ENCODE measurements at places on chromosomes 6 and 20.

DNA sequence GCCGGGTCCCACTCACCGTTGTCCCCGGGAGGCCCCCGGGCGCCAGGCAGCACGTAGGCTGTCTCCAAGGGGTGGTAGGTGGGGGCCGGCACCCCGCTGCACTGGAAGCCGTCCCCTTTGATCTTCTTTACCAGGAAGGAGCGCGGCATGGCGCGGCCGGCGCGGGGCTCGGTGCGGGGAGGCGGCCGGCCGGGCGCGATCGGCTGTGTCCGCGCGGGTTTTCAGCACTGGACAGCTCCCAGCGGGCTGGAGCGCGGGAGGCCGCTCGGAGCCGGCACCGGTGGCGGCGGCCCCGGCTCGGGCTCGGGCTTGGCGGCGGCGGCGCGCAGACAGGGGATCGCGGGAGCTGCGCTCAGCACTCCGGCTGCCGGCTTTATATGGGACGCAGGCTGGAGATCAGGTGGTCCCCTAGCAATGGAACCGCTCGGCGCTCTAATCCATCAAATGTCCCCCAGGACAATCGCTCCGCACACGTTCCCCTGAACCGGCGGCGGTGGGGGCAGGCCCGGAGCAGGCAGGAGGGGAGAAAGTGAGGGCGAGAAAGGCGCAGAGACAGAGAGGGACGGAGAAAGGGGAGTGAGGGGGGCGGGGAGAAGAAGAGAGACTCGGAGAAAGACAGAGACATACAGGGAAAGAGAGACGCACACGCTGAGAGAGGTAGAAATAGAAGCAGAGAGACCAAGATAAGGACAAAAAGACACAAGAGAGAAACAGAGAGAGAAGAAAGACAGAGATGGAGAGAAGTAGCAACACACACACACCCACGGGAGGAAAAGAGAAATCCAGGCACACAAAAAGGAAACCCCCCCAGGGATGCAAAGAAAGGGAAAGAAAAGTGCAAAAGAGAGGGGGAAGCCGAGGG is at the start of gene SCRT2:
Gene SCRT2 (minus strand): TSS at position 350 of the 862 bp plus-strand sequence. CDS start 201 bp downstream, at position 149.
- DNase-seq, result peak; percentile 44

DNA sequence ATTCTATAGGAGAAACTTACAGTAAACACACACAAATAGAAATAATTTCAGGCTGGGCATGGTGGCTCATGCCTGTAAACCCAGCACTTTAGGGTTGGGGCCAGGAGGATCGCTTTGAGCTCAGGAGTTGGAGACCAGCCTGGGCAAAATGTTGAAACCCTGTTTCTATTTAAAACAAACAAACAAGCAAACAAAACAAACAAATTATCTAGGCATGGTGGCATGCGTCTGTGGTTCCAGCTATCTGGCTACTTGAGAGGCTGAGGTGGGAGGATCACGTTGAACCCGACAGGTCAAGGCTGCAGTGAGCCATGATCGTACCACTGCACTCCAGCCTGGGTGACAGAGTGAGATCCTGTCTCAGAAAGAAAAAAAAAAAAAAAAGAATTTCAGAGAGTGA is 64.0 kb downstream of the NHLRC1 start:
- no peak for DNase-seq

GRCh38 chr6:135030056-135030473 is 24.6 kb downstream of the HBS1L start:
- no peak for DNase-seq

- no peak for DNase-seq
Measured at GRCh38 chr6:159665868-159666635, 27.0 kb downstream of the SOD2 start.

DNA sequence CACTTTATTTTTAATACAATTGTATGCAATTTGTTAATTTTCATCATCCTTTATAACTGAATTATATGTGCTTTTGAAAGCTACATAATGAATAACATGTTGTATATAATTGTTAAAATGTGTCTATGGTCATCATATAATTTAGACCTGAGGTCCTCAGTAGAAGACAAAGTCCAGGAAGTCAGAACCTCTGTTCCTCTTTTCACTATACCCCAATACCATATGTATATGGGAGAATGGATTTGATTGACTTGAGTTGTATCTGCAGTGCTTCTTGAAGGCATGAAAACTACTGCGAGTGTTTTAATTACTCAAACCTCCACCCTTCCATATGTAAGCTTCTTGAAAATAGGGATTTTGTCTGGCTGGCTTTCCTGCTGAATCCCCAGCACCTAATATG is 140.7 kb upstream of the NEDD9 start:
- no peak for DNase-seq

DNA sequence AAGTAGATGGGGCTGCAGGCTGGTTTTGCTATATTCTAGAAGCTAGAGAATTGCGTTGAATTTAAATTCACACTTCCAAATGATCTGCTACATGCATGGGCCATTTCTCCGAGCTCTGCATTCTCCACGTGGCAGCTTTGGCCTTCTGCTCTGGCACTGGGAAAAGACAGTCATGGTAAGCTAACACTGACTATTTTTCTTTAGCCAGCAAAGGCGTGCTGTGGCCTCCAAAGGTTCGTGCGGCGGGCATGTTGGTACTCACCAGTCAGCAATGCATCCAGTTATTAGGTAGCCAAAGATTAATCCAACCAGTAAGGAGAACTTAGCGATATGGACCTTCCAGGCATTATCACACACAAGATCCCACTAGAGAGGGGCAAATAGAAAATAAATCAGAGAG is 41.4 kb downstream of the SLC22A23 start:
- no peak for DNase-seq

DNA sequence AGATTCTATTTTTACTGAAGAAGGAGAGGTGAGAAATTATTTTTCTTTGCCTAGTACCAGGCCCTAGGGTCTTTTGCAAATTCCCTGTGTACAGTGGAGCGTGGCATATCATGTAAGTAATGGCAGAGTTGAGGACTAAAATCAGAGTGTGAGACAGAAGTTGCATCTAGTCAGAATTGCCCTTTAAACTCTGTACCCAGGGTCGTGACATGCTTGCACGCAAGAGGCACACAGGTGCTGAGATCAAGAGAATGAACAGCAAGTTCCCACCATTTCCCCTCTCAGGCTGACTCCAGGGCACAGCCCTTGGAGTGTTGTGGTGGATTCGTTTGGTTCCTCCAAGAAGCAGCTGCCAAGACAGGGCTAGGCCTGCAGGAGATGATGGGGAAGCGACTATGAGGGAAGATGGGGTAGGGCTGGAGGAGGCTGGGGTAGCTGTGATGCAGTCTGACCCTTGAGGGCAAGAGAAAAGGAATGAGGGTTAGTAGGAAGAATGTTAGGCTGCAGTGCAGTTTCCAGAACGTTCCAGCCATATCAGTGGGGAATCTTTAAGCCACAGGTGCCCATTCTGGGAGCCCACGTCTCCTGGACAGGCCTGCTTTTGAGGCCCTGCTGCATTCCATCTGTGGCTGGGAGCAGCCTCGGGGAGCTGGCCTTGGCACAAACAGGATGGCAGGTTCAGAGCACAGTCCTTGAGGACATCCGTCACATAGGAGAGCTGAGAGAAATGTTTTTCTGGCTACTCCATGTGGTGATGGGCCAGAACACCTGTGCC is 6.9 kb downstream of the NELFCD start:
- DNase-seq, result no peak

DNA sequence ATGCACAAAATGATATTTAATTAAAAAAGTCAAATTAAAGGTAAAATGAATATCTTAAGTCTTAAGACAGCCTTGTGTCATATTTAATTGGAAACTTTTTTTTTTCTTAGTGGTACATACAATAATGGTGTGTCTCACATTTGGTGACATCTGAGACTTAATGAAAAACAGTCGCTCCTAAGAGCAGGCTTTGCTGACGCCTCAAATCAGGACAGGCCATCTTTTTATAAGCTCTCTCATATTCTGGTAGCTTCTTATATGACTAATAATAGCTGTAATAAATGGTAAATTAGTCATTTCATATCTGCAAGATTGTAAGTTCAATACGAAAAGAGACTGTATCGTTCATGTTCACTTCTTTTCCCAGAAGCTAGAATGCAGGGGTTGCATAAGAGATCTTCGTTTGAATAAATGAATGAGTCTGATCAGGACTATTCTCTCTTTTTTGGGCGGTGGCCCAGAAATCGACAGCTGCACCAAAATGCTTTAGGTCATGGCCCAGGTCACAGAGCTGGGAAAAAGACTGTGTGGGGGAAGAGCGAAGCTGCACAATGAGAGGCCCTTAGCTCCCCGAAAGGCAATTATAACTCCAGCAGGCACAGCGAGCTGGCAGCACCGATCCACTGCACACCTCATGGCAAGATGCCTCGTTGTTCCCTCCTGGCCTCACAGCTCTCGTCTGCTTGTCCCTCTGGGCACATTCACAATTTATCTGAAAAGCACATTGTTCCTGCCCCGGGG is 69.4 kb downstream of the NRN1 start:
- DNase-seq, result no peak

DNA sequence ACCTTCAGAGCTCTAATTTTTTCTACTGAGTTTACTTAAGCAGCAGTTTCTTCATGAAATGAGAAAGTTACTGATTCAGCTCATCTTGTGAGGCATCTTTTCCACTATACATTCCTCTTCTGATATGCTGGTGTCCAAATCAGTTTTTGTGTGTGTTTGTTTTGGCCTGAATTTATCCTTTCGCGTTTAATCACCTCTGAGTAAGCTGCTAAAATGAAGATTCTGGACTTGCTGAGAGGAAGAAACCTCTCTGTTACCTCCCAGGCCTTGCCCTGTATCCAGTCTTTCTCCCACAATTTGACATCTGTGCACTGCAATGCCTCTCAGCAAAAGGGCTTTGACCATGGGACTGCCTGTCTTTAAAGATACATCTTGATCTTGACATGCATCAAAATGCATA is 536.2 kb upstream of the NRSN1 start:
- DNase-seq, result no peak

- no peak for DNase-seq
Measured at GRCh38 chr20:9590189-9590588, 75.8 kb downstream of the LAMP5 start.

DNA sequence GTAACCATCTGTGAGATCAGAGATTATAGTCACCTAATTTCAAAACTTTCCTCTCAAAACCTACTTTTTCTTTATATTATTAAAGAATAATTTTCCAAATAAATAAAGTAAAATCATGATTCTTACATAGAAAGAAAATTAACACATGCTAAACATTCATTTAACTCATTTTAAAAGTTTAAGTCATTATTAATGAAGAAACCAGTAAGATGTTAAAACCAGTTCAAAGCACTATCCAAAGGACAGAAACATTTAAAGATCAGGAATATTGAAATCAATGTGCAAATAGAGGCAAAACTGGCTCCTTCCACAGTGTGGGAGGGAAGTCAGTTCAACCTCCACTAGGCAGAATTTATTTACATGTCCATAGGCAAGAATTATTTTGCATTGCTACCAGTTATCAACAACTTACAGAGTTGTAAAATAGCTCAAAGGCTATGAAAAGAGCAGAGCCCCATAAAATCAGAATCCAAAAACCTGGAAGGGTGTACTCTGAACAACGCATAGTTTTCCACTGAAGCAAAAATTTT is 146.9 kb downstream of the KHDC1L start:
- no peak for DNase-seq

- no peak for DNase-seq
Measured at GRCh38 chr6:110628330-110628729, 151.9 kb upstream of the SLC22A16 start.

DNA sequence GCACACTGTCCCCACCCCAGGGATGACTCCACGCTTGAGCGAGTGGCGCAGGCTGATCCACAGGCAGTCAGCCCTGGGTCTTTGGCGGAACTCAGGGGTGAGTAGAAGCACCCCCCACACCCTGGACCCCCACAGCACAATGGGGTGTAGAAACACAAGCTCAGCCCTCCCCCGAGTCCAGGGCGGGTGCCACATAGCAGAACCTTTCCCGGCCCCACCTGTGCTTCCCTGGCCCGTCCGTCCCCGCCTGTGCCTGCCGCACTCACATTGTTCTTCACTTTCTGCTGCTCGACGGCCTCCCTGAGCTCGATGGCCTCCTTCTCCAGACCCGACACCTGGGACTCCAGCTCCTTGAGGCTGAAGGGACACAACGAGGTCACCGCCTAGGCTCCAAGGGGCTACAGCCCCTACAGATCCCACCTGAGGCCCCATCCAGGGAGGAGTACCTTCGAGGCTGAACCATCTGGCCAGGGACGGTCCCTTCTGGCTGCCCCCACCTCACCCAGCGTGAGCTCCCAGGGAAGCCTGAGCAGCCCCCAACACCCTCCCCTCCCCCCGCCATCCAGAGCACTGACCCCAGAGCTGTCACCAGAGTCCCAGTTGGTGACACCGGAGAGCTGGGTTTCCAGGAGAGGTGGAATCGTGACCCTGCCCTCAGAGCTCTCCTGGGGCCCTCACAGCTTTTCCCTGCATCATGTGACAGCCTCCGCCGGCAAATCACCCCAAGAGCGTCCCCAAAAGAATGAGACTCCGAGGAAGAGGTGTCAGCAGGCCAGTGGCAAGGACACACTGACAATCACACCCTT is 55.6 kb downstream of the DSTN start:
- DNase-seq, result no peak

- DNase-seq, result no peak
Measured at GRCh38 chr20:62227977-62228958, 8.2 kb upstream of the HRH3 start.

DNA sequence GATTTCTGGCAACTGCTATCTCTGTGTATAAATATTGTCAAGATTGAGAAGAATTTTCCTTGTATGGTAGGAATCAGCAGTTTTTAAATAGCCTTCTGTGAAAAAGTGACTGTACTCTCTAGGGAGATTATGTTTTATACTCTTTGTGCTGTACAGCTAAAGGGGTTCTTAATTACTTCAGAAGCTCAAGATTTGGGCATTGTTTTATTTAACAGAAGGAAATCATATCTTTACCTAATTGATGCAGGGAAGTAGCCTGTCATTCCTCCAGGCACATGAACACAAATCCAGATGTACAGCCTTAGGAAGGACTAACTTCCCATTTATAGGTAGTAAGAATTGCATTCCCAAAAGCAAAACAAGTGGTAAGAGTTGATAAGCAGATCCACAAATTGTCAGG is 1.3 kb downstream of the CALHM5 start:
- DNase-seq, result no peak

DNA sequence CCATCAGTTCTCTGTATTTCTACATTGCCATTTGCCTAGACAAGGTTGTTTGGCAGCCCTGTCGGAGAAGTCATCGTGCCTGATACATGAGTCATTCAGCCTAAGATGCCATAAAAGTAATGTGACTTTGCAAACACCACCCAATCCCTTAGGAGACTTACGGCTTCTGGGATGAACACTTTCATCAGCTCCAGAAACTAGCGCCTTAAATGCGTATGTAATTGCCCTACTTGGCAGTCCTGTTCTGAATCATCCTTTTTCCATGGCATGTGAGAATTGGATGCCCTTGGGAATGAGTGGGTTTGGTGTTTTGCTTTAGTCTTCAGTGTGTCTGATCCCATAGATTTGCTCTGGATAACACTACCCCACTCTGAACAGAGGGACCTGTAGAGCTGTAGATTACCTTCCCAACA is 158.5 kb downstream of the SASH1 start:
- DNase-seq, result no peak

DNA sequence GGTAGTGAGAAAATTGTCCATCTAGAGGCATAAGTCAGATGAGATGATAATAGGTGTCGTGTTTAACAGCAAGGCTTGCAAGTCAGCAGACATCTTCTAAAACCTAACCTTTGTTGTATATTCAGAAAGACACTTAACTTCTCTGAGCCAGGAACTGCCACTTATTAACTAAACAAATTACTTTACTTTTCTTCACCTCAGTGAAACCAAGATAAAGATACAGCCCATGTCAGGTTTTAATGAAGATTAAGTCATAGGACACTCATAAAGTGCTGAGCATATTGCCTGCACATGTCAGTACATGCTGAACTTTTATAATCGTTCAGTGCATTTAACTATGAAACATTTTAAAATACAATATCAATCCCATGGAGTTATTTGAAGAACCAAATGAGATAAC is 286.8 kb downstream of the NKAIN2 start:
- no peak for DNase-seq

- no peak for DNase-seq
Measured at GRCh38 chr6:119757467-119757866, 407.9 kb upstream of the MAN1A1 start.
